ENCODE measurements at places on chromosomes 16 and 17.

DNA sequence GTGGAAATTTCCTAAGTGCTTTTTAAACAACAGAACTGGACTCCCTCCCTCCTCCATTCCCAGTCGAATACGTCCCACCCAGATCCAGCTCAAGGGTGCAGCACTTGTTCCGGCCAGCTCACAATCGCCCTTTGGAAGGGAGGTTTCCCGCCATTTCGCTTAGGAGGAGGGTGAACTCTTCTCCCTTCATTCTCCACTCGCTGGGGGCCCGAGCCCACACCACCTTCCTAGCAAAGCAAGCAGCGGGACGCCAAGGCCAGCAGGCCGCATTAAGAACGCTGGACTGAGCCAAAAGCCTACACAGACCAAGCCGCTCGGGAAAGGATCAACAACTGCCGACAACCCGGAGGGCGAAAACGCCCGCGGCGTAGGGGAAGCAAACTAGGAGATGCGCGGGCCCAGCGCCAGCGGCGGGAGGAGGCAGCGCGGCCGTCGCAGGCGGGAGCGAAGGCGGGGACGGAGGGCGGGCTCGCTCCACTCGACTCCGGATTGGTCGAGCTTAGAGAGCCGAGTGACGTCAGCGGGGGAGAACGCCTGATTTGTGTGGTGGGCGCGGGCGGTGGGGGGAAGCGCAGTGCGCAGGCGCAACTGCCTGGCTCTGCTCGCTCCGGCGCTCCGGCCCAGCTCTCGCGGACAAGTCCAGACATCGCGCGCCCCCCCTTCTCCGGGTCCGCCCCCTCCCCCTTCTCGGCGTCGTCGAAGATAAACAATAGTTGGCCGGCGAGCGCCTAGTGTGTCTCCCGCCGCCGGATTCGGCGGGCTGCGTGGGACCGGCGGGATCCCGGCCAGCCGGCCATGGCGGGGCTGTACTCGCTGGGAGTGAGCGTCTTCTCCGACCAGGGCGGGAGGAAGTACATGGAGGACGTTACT, at the start of gene PPM1D:
Gene PPM1D (plus strand): TSS at position 574 of the 870 bp plus-strand sequence. CDS start 222 bp downstream, at position 796.
- DNase-seq, result peak; percentile 98

- no peak for DNase-seq
These were observed 60.2 kb downstream of the RPGRIP1L start for GRCh38 chr16:53643474-53643873.

DNA sequence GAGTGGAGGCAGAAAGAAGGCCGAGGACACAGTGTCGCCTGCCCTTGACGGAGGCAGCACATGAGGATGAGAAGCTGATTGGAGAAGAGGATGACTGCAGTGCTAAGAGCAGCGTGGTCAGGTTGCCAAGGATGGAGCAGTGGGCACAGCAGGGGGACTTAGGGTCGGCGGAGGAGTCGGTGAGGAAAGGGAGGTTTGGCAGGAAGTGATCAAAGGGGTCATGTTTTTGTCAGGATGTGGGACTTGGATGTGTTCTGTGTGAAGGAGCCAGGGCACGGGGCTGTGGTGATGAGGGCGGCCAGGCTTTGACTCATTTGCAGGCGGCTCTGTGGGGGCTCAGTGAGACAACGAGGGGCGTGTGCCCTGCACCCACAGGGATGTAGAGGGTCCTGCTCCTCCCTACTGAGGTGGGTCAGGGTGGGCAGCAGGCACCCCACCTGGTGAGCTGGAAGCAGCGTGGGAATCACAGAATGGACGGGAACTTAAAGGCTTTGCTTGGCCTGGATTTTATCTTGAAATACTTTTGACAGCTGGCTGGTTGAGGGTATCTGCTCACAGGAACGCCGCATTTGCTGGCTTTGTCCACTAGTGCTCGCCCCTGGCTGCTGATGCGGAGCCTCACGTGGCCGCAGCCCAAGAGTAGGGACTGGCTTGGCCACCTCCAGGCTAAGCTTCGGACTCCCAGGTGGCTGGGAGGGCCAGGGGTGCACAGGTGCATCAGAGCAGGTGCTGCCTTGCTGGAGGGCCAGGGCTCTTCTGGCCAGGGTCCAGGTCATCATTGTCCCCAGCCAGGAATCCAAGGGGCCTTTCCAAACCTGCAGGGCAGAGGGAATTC, 6.0 kb downstream of the MPG start:
- no peak for DNase-seq

GRCh38 chr17:773467-774312, 8.4 kb downstream of the GLOD4 start:
- no peak for DNase-seq

DNA sequence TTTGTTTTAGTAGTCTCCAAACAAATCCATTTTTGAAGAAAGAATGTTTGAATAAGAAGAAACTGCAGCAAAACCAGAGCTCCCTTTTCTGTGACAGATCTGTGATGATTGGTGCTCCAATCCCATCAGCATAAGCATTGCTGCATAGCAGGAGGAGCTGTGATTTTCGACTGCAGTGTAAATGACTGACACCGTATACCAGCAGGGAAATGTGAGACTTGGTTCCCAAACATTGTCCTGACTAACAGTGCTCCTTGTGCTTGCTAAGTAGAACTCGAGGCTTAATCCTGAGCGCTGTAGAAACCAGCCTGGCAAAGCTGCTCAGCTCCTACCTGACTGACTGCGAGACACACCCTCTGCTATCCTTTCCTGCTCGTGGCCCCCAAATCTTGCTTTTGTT, 57.2 kb downstream of the NUP93 start:
- DNase-seq, result no peak

DNA sequence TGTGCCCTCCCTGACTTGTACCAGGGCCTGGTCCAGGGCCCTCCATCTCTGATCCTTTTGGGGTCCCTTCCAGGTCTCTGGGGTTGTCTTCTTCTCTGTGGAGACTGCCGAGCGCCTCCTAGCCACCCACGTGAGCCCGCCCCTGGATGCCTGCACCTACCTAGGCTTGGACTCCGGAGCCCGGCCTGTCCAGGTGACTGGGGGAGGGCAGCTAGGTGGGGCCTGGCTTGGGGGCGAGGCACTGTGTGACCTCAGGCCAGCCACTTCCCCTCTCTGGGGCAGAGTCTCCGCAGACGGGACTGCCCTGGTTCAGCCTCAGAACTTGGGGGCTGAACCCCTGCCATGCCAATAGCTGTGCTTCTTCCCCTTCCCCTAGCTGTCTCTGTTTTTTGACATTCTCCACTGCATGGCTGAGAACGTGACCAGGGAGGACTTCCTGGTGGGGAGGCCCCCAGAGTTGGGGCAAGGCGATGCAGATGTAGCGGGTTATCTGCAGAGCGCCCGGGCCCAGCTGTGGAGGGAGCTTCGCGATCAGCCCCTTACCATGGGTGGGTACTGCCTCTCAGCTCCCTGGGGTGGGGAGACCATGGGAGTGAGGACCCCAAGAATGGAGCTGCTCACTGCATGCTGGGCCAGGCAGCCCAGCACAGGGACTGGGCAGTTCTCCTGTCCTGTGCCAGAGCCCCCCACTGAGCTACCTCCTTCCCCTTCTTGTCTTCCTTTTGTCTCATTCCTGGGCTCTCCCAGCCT, 14.6 kb downstream of the FCSK start:
- DNase-seq, result no peak

DNA sequence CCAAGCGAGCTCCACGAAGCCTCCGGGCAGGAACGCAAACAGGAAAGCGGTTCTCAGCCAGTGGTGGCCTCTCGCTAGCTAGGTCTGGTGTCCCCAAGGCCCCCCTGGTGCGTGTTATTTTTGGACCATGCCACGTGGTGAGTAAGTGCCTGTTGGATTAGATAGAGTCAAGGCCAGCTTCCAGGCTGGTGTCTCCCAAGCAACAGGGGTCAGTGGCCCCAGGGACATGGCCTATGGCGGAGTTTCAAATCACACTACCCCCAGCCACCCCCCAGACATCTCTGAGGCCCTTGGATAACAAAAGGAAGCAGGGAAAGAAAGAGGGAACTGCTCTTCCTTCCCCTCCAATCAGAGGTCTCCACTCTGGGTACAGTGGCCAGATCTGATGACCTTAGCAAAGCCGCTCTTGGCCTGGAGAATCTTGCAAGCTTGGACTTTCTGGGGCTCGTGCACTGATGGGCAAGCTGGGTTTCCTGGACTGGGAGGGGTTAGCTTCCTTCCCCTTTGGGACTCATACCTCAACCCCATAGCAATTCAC, 58.2 kb downstream of the MAF start:
- DNase-seq, result no peak

GRCh38 chr17:34770586-34770985, 190.7 kb downstream of the CCT6B start:
- DNase-seq, result no peak

GRCh38 chr17:80720610-80721577, 176.3 kb downstream of the RPTOR start:
- DNase-seq, result peak; percentile 65

DNA sequence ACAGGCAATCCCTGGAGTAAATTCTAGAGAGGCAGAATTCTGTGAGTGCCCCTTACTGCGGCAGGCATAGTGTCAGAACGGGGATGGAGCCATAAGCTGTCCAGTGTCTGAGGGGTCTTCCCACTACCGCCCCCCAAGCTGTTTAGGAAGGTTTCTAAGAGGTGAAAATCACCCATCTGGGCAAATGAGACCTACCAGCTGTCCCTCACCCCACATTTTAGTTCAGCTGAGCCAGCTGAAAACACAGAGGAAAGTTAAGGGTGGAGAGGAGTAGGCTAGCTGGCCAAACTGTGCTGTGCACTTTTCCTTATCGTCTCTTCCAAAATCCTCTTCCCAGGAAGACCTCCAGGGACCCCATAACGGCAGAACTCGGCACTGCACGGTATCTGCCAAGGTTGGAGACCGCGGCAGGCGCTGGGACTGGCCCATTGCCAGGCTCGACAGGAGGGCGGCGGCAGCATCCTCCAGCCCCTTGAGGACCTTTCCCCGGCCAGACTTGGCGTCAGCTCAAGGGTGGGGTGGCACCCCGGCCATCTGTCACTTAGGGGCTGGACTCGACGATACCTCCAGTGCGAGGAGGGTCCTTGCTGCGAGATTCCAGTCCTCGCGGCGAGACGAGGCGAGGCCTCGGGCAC, 955 bp downstream of the ACLY start:
- DNase-seq, result peak; percentile 10

DNA sequence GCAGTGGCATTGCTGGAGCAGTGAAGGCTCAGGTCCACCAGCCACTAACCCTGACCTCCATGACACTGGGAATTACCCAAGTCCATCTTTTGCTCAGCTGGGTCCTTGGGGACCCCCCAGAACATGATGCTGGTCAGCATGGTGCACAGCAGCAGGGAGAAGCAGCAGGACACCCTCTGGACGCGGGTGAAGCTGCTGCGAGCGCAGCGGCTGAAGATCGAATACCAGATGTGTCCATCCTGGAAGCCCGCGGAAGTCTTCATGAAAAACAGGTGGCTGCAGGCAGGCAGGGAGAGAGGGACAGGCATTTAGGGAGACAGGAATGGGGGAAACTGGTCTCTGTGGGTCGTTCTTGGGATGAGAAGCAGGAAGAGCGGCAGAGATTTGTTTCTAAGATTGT, 53.4 kb upstream of the GCSH start:
- DNase-seq, result no peak

- DNase-seq, result no peak
These were observed 9.7 kb downstream of the DYNLL2 start for GRCh38 chr17:58092797-58093385.

GRCh38 chr16:29862383-29862883, 593 bp downstream of the CDIPT start:
- no peak for DNase-seq

GRCh38 chr17:39281806-39282205, 56.1 kb upstream of the STAC2 start:
- no peak for DNase-seq

DNA sequence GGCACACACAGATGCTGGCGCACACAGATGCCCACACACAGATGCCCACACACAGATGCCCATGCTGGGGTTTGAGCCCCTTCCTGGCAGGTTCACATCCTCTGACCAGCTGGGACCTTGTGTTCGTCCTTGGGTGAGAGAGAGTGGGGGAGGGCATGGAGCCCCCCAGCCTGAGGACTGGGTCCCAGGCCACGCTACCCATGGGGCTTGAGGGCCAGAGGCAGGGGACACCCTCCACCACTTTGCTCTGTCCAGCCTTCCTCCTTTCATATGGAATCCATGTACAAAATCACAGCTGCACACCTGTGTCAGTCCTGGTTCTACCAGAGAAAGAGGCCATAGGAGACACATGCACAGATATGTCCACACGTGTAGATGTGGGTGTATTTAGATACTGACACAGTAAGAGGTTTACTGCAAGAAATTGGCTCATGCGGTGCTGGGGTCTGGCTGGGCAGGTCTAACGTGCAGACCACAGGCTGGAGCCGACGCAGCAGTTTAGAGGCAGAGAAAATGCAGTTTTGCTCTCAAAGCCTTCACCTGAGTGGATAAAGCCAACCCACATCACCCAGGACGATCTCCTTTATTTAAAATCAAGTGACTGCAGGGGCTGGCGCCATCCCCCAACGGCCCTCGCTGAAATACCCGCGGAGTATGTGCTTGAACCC, 10.8 kb downstream of the SLC22A31 start:
- no peak for DNase-seq

DNA sequence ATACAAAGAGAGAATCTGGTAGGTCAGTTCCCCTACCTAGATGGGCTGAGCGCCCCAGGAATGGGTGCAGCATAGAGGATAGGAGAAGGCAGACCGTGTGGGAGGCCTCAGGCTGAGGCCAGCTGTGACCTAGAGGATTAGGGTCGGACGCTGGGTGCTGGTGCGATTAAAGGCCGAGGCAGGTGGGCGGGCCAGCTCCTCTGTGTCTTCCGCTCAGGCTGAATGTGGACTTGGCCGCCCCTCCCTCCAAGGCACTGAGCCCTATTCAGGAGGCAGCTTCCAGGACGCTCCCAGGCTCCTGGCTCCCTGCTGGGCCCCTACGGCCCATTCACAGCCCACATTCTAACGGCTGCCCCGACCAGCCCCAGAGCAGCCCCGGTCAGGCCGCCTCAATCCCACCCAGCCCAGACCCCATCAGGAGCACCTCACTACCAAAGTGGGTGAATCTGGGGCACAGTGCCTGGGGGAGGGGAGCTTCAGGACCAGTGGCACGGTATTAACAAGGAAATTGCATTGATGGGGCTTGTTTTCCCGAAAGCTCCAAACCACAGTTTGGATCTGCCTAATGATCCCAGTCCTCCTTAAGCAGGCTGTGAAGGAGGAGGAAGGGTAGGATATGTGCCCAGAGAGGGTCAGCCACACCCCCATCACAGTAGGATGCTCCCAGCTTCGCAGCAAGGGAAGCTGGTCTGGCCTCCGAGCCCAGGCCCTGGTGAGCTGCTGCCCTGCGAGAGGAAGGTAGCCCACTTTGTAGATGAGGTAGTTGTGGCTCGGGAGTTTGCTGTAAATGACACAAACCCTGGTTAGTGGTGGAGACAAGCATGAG, 14.5 kb downstream of the RHBDL3 start:
- no peak for DNase-seq

GRCh38 chr17:75102385-75102821, 7.4 kb upstream of the ARMC7 start:
- DNase-seq, result no peak

- no peak for DNase-seq
These were observed 53.0 kb downstream of the VAC14 start for GRCh38 chr16:70747703-70748631.

GRCh38 chr16:50645563-50646220, 35.4 kb downstream of the SNX20 start:
- DNase-seq, result no peak

- no peak for DNase-seq
These were observed 13.4 kb downstream of the CBFA2T3 start for GRCh38 chr16:88963583-88963982.

Measured in CD4-positive, alpha-beta T cell treated with Interleukin-1 beta for 1 hour (primary cell).